Suppressor macrophage (primary cell): ENCODE measurements at places on chromosomes 4 and X.

GRCh38 chr4:189313861-189314513, 626.7 kb upstream of the FRG1 start:
- no peak for DNase-seq

DNA sequence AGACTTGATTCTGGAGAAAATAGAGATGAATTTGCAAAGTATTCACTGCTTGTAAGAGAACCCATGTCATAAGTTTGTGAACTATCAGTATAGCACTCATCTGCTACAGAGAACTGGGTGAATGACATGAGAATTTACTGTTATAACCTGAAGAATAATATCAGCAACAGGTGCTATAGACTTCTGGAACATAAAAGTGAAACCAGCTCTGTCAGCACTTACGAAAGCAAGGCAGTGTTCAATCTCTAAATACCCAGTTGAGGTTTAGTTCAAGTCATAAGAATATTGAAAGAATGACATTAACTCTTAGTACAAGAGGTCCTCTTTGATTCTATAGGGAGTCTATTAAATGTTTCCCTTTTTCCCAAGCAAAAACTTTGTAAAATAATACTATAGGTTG, 232.9 kb upstream of the ANKRD50 start:
- no peak for DNase-seq

DNA sequence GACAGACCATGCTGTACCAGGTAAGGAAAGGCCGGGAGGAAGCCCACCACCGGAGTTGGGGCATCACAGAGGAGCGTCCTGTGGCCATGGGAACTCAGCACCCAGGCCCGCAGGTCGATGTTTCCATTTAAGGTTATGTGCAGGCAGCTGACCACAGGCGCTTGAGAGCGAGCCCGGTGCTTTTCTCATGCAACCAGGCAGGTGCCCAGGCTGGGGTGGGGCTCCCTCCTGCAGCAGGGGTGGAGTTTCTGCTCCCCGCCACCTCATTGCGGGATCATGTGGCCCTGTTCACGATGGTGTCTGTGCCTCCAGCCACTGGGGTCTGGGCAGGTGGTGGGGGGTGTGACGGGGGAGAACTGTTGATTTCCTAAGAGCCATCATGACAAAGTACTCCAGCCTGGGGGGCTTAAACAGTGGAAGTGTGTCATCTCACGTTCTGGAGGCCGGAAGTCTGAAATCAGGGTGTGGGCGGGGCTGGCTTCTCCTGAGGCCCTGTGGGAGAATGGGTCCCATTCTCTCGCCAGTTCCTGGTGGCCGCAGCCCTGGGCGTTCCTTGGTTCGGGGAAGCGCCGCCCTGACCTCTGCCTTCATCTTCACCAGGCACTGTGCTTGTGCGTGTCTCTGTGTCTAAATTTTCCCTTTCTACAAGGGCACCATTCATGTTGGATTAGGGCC, 60.9 kb downstream of the CPZ start:
- no peak for DNase-seq

DNA sequence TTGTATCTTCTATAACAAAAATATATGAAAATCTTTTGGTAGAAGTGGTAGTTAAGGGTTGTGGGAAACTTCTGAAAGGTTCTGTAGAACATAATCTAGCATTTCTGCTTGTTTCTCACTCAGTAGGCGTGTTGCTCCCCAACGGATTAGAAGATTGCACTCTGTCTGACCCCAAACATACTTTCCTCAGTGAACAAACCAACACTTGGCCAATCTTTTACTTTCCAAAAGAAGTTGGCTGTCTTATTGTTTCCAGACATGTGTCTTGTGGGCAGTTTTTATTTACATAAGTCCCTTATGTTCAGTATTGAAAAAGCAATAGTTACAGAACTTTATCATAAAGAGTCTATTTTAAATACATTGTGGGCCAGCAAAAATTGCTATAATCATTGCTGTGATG, 312.8 kb upstream of the EPHA5 start:
- no peak for DNase-seq

GRCh38 chrX:107861056-107861455, 35.4 kb downstream of the MID2 start:
- no peak for DNase-seq
